ENCODE measurements at places on chromosomes 5 and 9. TPM values are rescaled to one million over a fixed set of nuclear protein-coding genes. Genes with fewer than 3 reads are reported as not detected.

PCDHA11 gene
- total RNA-seq, result 22.8 TPM

MAP3K1 gene
- 33.4 TPM for total RNA-seq

SLC1A3 gene
- 418 TPM for total RNA-seq

ZNF346 gene
- total RNA-seq, result 32.3 TPM

MCTP1 gene
- 30.7 TPM for total RNA-seq

SHLD3 gene
- total RNA-seq, result 10.8 TPM

ENTREP1 gene
- total RNA-seq, result 7.8 TPM

FAM153A gene
- total RNA-seq, result 4.6 TPM

ESM1 gene
- total RNA-seq, result 2.3 TPM

REEP2 gene
- 123 TPM for total RNA-seq
